Iris pigment epithelial cell (primary cell): ENCODE measurements at places on chromosomes 6 and 20.

DNA sequence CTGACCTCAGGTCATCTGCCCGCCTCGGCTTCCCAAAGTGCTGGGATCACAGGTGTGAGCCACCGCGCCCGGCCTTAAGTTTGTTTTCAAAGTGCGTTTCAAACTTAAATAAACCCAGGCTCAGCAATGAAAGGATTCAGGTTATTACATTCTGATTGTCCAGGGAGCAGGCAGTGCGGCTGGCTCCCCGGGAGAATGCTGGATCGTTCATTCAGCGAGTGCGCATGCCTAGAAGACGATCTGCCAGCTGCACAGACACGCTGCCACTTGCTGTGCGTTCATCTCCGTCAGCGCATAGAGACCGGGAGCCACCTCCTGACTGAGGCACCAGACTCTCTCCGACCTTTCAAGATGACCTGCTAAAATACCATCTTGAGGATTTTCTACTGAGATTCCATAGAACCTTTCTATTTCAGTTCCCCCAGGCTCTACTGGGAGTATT is 163.9 kb upstream of the ZNF217 start:
- DNase-seq, result no peak

DNA sequence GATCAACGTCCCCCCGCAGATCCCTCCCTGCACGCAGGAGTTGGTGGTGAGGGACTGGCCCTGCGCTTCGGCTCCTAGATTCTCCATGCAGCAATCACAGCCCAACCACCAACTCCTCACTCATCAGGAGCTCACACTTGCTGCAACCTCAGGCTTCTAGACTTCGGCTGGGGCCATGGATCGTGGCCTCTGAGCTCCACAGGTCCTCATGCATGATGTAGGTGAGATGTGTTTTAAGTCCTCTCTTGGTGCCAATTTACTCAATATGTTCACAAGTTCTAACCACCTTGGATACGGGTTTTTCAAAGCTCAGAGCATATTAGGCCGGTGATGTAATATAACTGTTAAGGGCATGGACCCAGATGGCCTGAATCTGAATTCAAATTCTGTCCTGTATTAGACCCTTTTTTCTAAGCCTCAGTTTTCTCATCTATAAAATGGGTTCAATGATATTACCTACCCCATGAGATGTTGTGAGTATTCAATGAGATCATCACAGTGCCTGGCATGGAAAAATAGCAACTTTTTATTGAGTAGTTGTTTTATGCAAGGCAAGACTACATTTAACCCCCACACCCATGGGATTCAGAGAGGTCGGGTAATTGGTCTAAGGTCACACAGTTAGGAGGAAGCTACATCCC is 31.0 kb downstream of the SUN5 start:
- DNase-seq, result no peak

DNA sequence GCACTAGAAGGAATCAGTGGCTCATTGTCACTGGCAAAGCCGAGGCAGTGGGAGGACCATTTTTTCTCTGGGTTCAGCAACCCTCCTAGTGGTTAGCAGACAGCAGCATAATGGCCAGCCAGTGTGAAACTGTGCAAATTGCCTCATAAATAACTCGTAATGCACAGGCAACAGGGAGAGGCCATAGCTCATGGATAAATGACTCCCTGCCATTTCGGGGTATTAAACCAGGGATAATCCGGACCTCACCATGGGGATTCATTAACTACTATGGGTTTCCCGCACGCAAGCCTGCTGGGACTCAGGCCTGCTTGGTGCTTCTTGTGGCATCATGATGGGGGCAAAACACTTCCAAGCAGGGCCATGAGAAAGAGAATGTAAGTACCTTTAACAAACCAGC is 158.2 kb upstream of the CHD6 start:
- DNase-seq, result no peak

- no peak for DNase-seq
Observed at GRCh38 chr6:132661906-132662305, 2.9 kb upstream of the TAAR1 start.

DNA sequence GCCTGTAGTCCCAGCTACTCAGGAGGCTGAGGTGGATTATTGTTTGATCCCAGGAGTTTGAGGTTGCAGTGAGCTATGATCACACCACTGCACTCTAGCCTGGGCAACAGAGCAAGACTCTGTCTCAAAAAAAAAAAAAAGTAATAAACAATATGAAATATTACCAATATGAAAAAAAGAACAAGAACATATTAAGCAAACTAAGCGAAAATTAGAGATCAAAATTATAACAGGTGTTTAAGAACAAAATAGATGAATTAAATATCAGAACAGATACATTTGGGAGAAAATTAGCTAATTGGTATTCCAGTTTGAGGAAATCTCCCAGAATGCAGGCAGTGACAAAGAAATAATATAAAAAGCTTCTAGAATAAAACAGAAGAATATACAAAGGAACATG is 23.3 kb downstream of the GLO1 start:
- DNase-seq, result no peak

DNA sequence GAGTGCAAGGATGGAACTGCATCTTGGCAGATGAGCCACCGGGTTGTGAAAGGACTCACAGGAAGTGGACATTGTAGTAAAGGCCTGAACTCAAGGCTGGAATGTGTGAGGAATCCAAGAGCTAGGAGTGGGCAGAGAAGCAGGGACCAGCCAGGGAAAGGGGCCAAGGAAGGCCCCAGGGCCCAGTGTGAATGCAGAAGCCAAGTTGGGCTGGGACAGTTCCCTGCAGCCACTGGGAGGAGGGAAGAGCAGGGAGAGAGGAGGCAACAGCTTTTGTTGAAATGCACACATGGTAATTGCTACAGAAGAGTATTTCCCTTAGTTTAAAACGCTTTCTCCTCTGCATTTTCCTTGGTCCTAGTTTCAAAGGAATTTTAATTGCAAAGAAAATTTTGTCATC is 34.6 kb downstream of the CDH22 start:
- DNase-seq, result no peak

GRCh38 chr6:138769102-138769676 is 4.4 kb upstream of the CCDC28A start:
- no peak for DNase-seq

GRCh38 chr20:47196091-47197081 is 160.1 kb downstream of the ZMYND8 start:
- DNase-seq, result peak; percentile 59

DNA sequence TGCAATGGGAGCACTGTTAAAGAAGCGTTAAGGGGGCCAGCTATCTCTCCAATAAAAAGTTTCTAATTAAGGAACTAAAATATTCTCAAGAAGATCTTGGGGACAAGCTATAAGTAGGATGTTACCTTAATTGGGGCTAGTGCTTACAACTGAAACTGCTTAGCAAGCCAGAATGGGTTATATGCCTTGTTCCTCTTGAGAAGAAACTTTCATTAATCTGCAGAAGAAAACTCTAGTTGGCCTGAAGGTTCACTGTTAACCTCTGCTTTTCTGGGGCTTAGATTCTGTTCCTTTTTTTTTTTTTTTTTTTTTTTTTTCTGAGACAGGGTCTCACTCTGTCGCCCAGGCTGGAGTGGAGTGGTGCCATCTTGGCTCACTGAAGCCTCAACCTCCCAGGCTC is 82.2 kb downstream of the BACH2 start:
- DNase-seq, result no peak

GRCh38 chr6:12270551-12271230 is 19.5 kb upstream of the EDN1 start:
- no peak for DNase-seq
